CD4-positive, alpha-beta memory T cell (primary cell): ENCODE measurements at places on chromosomes 7 and 10.

DNA sequence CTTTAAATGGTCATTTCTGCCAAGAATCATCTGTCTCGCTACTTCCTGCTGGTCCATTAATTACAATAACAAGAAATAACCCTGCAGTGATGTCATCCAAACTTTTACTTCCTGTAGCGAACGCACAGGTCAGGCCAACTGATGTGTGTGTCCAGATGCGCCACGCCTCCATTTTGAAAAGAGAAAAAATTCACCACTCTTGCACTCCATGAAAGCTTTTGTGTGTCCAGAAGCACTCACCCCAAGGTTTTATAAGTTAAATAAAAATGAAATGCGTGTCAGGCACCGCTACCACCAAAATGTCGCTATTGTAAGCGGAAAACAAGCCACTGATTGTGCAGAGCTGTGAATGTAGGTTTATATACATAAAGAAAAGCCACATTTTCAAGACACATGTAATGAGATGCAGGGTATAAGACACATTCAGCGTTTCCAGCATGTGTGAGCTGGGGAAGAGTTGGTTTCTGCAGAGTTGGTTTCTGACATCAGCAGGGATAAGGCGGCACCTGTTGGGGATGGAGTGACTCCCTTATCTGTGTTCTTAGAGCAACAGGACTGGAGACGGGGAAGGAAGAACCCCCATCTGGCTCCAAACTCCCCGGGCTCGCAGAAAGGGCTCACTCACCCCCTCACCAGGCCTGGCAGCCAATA, 83.3 kb downstream of the CTBP2 start:
- DNase-seq = no peak

- DNase-seq = no peak
Measured at GRCh38 chr7:113085781-113086390, 741 bp downstream of the GPR85 start.

DNA sequence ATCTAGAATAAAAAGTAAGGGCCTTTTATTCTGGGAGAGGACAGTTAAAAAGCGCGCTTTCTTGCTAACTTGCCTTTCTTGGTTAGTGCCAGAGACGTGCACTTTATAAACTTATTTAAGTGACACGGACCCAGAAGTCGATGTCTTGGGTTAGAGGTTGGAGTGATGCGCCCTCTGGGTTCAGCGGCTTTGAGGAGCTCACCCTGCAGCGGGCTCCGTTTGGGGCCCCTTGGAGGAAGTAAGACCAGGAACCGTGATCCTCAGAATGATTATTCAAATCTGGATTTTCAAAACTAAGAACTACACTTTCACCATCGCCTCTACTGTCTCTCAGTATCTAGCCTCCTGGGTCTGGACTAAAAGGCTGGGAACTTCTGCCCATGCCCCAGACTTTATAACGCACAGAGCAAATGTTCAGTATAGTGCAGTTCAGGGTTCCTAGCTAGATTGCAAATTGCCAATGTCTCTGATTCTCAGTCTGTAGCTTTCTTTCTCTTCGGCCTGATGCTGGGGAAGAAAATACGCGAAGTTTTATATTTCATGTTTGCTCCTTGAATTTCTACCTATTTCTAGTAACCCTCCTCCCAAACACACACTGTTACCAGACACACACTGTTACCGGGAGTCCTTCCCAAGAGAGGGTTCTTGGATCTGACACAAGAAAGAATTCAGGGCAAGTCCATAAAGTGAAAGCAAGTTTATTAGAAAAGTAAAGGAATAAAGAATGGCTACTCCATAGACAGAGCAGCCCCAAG, 18.6 kb upstream of the SMO start:
- DNase-seq = no peak

GRCh38 chr10:71036297-71036966, 148.1 kb upstream of the PCBD1 start:
- no peak for DNase-seq

- DNase-seq = no peak
Measured at GRCh38 chr10:82925547-82925946, 1050.6 kb downstream of the NRG3 start.

DNA sequence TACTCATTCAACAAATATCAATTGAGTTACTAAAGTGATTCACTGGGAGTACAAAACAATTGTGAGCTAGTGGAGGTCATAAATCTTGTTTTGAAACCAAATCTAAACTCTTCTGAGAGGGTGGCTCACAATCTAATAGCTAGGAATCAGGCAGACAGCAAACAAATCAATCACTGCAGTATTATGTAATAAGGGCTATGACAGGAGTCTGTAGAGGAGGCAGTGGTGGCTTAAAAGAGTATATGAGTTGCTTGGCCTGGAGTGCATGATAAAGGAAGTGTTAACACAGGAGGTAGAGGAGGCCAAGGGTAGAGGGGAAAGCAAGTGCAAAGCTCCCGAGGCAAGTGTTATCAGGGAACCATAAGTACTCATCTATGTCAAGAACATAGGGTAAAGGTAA, 16.5 kb downstream of the MYPN start:
- DNase-seq = no peak

- DNase-seq = no peak
Measured at GRCh38 chr10:74760086-74760979, 66.1 kb upstream of the KAT6B start.
